ENCODE measurements at places on chromosomes 7 and 10.

DNA sequence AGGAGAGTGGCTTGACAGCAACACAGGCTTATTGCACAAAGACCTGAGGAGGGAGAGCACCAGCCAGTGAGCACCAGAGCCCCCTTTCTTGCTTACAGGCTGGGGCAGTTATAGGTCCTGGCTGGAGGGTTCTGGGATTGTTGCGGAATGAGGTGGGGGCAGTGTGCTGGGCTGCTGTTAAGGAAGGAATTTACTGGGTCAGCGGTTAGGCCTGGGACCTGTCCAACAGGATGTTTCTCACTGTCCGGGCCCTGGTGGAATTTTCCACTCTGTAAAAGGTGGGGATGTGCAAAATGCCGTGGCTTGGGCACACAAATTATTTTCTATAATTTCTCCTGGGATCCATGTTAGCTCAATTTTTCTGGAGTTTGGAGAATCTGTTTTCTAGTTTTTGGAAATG is 757.3 kb downstream of the TYW1 start:
- no peak for DNase-seq
- H3K27me3 ChIP-seq = no peaks in the 10 kb centered on the region
- H3K27ac ChIP-seq = no peak overlapping the region
- peaks cover 4% of the 10 kb centered on the region for H3K36me3 ChIP-seq
- H3K4me1 ChIP-seq = peaks cover 4% of the 10 kb centered on the region
- no peak overlapping the region for H3K4me3 ChIP-seq

GRCh38 chr10:51783941-51784340 is 84.5 kb upstream of the CSTF2T start:
- DNase-seq = no peak
- peaks cover 6% of the 10 kb centered on the region for H3K4me1 ChIP-seq
- no peaks in the 10 kb centered on the region for H3K27me3 ChIP-seq
- H3K27ac ChIP-seq = no peak overlapping the region
- H3K4me3 ChIP-seq = no peak overlapping the region

GRCh38 chr10:33195608-33196376 is 138.7 kb downstream of the NRP1 start:
- H3K4me1 ChIP-seq = peaks cover 55% of the 10 kb centered on the region
- DNase-seq = no peak
- peaks cover 6% of the 10 kb centered on the region for H3K36me3 ChIP-seq

DNA sequence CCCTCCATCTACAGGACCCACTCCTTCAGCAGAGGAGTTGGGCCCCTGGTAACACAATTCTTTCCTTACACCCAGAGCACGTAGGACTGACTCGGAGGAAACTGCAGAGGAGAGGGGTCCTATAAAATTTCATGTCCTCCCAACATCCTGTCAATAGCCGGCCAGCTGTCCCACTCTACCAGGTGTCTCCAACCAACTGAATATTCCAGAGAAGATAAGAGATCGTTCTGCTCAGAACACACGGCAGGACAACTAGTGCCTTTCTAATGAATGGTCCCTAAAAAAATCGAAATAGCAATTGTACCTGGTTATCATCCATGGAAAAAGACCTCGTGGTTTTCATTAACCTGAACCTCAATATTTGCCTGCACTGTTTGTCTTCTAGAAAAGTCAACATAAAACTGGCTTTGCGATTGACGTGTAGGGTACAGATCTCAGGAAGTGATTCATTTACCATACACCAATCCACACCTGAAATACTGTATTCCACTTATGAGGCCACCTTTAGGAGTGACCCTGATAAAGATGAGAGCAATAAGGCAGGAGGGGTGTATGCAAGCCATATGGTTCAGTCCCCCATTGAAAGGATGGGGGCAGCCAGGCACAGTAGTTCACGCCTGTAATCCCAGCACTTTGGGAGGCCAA is 111.7 kb downstream of the PARP12 start:
- H3K36me3 ChIP-seq = peaks cover 2% of the 10 kb centered on the region
- no peak overlapping the region for H3K27ac ChIP-seq
- peaks cover 5% of the 10 kb centered on the region for H3K4me1 ChIP-seq
- no peak for DNase-seq
- no peak overlapping the region for H3K4me3 ChIP-seq

- H3K27ac ChIP-seq = no peak overlapping the region
- no peak for DNase-seq
- H3K4me1 ChIP-seq = no peaks in the 10 kb centered on the region
- H3K36me3 ChIP-seq = no peaks in the 10 kb centered on the region
- H3K4me3 ChIP-seq = no peak overlapping the region
These were observed 1.3 kb downstream of the GJD4 start for GRCh38 chr10:35606430-35606829.

- no peak for DNase-seq
- peaks cover 49% of the 10 kb centered on the region for H3K4me1 ChIP-seq
- H3K27me3 ChIP-seq = no peaks in the 10 kb centered on the region
- H3K4me3 ChIP-seq = no peak overlapping the region
- H3K36me3 ChIP-seq = peaks cover 2% of the 10 kb centered on the region
These were observed 28.1 kb downstream of the DLG5 start for GRCh38 chr10:77898323-77899079.

DNA sequence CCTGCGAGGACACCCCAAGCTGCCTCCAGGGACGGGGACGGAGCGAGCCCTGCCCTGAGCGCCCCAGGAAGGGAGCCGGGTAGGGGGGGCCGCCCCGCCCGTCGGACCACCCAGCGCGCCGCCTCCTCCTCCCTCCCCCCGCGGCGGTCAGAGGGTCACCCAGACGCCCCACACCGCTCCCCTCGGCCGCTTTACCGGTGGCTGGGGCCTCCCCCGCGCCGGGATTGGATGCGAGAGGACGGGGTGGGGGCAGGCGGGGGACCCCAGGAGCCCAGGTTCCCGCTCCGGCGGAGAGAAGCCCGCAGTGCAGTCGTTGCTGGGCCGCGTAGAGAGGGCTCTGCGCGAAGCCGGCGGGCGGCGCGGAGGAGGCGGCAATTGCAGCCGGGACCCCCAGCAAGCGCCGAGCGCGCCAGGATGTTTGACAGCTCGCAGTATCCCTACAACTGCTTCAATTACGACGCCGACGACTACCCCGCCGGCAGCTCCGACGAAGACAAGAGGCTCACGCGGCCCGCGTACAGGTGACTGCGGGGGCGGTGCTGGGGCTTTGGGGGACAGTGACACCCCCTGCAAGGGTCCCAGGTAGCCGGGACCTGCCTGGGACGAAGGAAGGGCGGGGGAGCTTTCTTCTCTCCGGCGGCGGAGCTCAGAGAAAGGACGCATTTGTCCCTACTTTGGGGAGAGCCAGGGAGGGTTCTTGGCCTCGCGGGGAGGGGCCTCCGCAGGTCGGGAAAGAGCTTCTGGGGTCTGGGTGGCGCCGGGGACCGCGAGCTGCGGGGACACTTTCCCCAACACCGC is at the start of gene FOXL3:
Gene FOXL3, plus strand, starts transcription at position 415 of the 798 bp plus-strand sequence. Its CDS starts 0 bp downstream, at position 415.
- H3K4me1 ChIP-seq = no peaks in the 10 kb centered on the region
- no peak for DNase-seq
- H3K4me3 ChIP-seq = no peak within 1 kb of the TSS

- no peaks in the 10 kb centered on the region for H3K4me1 ChIP-seq
- no peak overlapping the region for H3K27ac ChIP-seq
- DNase-seq = no peak
- H3K27me3 ChIP-seq = no peaks in the 10 kb centered on the region
These were observed 13.8 kb upstream of the C10orf67 start for GRCh38 chr10:23358357-23358756.
